ENCODE measurements at places on chromosomes 13 and 19.

DNA sequence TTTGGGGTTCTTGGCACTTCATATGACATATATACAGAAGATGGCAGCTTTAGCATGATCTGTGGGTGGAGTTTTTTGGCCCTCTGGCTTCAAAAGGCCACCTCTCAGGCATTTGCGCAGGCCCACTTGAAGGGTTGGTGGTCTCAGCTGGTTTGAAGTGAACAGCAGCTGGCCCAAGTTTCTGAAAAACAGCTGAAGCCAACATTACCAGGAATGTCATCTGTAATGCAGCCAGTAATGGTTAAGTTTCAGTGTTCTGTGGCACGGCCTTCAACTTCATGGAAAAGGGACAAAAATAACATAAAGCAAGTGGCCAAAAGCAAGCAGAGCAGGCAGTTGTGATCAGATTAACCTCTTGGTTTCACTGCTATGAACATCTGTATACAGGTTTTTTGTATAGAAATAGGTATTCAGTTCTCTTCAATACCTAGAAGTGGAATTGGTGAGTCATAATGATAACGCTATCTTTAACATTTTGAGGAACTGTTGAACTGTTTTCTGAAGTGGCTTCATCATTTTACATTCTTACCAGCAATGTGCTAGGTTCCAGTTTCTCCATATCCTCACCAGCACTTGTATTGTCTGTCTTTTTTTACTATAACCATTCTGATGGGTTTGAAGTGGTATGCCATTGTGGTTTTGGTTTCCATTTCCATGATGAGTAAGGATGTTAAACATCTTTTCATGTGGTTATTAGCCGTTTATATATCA lies 245.4 kb downstream of the SHISA2 start:
- no peak for DNase-seq

- peak; percentile 19 for DNase-seq
These were observed 232.9 kb downstream of the FOXO1 start for GRCh38 chr13:40433577-40433976.

DNA sequence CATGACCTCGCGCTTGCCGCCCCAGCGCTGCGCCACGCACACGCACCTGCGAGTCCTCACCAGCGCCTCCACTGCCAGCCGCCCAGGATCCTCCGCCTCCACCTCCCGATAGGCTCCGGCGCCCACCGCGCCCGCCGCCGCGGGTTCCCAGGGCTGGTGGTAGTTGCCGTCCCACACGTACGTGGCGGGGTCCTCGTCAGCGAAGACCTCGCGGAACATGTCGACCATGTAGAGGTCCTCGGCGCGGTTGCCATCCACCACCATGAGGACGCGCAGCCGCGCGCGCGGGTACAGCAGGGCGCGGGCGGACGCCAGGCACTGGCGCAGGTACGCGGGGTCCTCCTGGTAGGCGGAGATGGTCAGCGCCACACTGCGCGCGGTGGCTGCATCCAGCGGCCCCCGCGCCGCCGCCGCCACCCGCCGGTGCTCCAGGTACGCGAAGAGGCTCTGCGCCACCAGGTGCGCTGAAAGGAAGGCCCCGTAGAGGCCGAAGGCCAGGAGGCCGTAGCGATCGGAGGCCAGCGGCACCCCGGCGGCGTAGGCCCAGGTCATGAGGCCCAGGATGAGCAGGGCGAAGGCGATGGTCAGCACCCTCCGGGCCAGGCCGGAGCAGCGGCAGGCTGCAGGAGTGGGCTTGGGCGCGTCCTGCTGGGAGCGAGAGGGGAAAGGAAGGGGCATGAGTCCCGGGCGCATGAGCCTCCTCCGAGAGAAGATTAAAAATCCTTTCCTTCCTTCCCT lies 4.4 kb downstream of the HAS1 start:
- no peak for DNase-seq

DNA sequence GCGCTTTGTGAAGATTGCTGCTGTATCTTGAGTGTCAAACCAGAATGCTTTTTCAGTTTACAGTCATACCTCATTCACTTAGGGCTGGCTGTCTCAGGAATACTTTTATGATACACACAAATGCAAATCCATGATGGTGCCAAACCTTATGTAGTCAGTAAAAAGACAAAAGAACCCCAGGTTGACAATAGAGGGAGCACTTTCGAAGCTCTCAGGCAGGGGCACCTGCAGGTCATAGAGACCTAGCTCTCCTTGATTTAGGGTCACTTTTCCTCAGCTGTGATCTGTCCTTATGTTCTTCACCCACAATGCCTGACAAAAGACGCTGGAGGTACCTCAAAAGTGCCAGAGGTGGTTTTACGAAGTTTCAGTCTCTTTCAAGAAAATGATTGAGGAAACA lies 172.2 kb downstream of the DNAJC15 start:
- no peak for DNase-seq

- no peak for DNase-seq
These were observed 73.5 kb downstream of the PDS5B start for GRCh38 chr13:32659736-32660135.
